ENCODE measurements at places on chromosomes 6 and 20.

GRCh38 chr6:156776470-156776839 lies 723 bp upstream of the ARID1B start:
- no peak for DNase-seq

DNA sequence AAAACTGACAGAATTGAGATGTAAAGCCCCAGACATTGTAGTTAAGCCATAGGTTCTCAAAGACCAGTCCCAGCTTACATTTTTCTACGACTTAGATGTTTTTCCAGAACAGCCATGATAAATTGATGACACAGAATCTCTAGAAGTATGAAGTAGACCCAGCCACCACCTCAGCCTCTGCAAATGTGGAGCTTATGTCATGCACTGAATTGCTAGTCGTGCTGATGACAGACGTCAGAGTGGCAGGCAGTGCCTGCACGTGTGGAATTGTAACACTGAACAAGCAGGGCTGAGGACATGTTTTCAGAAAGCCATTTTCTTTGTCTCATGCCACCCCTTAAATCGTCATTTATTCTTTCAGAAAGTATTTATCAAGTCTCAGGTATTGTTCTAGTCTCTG lies 72.4 kb upstream of the TMEM181 start:
- DNase-seq, result no peak

- no peak for DNase-seq
Measured at GRCh38 chr6:144007478-144008119, 460 bp downstream of the PLAGL1 start.

DNA sequence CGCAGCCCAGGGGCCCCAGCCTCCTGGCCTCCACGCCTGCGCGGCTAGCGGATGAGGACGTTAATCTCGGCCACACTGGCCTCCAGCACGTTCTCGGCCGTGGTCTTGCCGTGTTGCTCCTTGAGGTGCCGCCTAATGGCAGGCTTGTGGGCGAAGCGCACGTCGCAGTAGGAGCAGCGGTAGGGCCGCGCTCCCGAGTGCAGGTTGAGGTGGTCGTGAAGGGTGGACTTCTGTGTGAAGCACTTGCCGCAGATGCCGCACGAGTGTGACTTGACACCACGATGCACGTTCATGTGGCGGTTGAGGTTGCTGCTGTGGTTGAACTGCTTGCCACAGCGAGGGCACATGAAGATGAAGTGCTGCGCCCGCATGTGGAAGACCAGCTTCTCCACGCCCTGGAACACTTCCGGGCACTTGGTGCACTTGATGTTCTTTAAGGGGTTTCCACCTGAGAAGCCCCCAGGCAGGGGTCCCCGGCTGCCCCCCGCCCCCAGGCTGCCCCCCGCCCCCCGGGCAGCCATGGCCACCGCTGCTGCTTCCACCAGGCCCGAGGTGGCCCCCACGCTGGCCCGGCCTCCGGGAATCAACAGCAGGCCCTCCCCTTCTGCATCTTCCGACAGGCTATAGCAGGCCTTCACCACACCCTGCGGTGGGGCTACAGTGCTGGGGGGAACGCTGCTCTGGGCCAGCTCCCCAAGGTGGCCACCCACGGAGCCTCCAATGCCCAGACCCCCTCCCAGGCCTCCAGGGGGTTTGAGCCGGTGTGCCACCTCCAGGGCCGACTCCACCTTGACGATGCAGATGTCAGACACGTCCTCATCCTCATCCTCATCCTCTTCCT lies 1.8 kb downstream of the ZBTB12 start:
- no peak for DNase-seq

GRCh38 chr6:85482905-85483700 lies 33.2 kb downstream of the NT5E start:
- peak; percentile 6 for DNase-seq

DNA sequence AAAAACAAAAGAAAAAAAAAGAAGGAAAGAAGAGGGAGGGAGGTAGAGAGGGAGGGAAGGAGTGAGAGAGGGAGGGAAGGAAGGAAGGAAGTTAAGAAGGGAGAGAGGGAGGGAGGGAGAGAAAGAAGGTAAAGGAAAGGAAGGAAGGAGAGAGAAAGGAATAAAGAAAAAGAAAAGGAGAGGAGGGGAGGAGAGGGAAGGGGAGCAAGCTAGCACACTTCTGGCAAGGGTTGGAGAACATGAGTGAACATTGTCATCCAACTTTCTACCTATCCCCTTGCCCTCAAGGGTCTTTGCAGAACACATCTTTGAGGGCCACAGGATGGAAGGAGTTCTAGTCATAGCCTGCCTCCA lies 34.1 kb upstream of the IL17A start:
- no peak for DNase-seq

DNA sequence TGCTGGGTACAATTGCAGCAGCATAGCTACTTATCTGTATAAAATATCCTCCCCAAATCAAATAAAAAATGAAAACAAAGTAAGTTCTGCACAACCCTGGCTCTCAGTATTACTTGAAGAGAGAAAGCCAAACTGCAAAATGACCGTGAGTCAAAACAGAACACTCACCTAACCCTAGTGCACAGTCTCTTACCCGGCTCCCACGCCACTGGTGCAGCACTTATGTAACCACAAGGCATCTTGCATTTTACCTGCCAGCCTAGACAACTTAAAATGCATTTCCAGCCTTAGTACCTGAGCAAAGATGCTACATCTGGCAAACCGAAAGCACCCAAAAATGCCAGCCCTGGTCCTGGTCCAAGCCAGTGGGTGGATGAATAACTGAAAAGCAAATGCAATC lies 12.4 kb upstream of the SIRPB1 start:
- no peak for DNase-seq

DNA sequence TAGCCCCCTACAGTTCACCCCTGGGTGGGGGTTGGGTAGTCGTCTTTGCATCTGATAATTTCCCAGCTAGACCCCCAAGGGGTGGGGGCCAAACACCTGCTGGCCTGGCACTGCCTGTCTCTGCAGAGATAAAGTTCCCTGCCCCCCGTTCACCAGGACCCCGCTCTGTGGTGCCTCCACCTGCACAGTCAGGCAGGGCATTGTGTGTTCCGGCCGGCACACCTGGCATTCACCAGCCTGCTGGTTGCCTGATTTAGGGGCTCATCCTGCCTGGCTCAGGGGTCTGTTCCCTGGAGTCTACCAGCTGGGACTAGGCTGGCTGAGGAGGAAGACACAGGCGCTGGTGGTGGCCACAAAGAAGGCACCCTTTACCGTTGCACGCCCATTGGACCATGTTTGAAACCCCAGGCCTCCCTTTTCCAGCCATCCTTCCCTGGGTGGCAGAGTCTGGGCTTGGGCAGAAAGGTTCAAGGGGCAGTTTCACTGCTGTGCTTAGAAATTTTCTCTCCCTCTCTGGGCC lies 30.8 kb upstream of the SCRT2 start:
- DNase-seq, result no peak

GRCh38 chr6:159759645-159760044 lies 2.2 kb upstream of the ACAT2 start:
- DNase-seq, result no peak

GRCh38 chr6:48735846-48736245 lies 624.8 kb upstream of the PTCHD4 start:
- no peak for DNase-seq

DNA sequence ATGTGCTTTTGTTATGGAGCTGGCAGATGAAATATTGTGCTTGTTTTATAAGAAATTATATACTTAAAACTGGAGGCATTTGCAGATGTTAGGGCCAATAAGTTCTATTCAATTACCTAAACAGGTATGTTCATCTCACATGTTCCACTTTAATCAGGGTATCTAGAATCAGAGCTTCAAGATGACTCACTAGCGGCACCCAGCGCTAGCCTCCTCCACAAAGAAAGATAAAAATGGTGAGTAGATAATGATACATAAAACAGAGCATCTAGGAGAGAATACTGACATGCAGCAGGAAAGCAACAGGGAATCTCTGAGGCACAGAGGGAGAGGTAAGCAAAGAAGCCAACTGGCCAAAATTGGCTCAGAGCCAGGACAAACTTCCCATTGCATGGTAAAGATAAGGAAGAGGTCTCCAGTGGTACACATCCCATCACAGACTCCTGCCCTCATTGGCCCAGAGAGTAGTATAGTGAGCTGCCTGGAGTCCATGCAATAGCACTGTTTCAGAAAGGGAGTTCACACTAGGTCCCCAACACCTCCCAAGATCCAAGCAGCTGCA lies 200.7 kb upstream of the SPTLC3 start:
- DNase-seq, result no peak

GRCh38 chr20:1539816-1540419 lies 17.6 kb downstream of the SIRPD start:
- DNase-seq, result no peak

GRCh38 chr6:158751224-158751623 lies 67.9 kb downstream of the EZR start:
- no peak for DNase-seq

DNA sequence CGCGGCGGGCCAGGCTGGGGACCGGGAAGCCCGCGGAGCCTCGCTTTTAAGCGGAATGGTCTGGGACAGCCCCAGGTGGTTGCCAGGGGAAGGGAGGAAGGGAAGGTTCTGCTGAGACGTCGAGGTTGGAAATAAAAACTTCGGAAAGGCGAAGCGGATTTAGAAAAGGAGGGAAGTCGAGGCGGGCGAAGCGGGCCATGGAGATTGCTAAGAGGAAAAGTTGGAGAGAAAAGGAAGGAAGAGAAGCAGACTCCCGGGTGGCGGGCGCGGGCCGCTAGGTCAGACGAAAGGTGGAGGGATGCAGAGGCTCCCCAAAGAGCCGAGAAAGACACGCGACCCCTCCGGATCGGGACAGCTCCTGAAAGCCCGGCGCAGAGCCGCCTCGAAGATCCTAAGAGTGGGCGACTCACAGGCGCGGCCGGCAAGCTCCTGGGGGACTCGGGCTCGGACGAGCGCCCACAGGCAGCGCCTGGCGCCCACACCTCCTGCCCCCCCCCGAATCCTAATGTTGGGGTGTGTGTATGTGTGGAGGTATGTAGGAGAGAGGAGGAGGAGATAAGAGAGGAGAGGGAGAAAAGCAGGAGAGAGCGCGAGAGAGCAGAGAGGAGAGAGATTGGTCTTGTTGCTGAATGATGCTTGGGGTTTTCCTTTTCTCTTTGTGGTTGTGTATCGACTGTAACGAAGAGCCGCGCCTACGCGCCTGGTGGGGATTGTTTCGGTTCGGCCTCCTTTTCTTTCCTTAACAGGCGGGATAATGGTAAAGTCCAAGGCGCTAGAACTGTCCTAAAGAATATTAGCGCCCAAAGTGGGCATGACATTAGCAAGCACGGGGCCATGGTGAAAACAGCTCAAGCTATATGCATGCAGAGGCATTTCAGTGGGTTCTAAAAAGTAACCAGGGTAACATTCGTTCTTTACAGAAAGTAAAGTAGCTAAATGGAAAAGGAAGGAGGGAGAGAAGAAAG lies 1.5 kb downstream of the TFAP2B start:
- DNase-seq, result no peak

DNA sequence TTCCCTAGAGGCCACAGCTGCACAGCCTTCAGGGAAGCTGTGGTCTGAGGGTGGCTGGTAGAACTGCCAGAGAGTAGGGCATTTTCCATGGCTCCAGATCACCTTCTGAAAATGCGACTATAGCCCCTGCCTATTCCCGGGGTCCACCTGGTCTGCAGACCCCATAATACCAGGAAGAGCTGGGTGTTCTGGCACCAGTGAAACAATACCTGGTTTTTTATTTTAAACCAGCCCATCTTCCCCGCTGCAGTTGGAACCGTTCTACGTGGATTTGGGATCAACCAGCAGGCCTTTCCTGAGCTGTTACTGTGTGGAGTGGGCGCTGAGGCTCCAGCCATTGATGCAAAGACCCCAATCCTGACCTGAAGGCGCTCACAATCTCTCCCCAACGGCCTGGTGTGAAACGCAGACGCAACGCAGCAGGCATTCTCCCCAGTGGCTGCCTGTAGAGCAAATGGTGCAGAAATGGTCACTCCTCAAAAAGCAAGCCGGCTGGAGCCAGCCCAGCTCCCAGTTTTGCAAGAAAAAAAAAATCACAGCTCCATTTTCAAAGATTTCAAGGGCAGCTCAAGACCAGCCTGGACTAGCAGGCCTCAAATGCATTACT lies 11.3 kb downstream of the NPEPL1 start:
- no peak for DNase-seq

GRCh38 chr6:138659998-138660397 lies 113.6 kb upstream of the CCDC28A start:
- no peak for DNase-seq

- DNase-seq, result no peak
Measured at GRCh38 chr20:14477125-14477524, 139.7 kb upstream of the FLRT3 start.

DNA sequence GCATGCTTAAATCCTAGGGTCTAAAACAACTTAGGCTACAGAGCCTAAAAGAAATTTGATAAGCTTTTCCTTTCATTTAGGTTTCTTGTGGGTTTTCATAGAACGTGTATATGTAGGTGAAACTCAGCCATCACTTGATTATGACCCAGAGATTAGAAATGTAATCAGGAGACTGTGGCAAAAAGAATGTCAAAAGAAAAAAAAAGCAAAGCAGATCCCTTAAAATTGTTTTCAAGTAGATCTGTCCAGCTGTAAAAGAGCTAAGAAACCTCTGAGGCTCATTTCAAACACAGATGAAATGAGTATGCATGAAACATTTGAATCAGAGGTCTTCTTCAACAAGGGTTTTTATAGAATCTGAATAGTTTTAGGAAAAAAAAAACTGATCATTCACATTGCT lies 341.3 kb upstream of the PRDM1 start:
- no peak for DNase-seq

- DNase-seq, result no peak
Measured at GRCh38 chr20:36175016-36175415, 20.5 kb downstream of the EPB41L1 start.

GRCh38 chr6:17884498-17885478 lies 102.6 kb downstream of the KIF13A start:
- DNase-seq, result no peak

DNA sequence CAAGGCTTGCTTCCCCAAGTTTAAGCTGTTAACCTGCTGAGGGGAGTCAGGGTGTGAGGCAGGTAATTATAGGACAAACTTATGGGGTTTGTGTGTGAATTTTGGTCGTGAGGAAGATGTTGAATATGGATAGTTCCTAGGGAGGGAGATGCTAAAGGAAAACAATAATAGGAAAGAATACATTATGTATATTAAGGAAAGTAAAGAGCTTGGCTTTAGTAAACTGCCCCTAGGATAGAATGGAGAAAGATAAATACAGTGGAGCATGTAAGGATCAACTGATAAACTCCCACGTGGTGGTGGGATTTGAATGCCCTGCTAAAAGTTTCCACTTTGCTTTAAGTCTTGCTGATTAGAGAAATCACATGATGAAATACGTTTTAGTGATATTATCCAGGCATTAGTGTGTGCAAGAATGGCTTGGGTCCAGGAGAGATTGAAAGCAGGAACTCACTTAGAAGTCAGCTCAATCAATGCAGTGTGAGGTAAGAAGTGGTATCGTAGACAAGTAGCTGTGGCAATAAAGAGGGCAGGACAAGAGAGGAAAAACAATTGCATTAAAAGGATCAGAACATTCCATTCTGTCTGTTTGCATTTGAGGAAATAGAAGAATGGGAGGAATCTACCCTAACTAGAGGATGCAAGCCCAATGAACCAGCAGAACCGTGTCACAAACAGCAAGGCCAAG lies 52.5 kb downstream of the RPS12 start:
- DNase-seq, result no peak

DNA sequence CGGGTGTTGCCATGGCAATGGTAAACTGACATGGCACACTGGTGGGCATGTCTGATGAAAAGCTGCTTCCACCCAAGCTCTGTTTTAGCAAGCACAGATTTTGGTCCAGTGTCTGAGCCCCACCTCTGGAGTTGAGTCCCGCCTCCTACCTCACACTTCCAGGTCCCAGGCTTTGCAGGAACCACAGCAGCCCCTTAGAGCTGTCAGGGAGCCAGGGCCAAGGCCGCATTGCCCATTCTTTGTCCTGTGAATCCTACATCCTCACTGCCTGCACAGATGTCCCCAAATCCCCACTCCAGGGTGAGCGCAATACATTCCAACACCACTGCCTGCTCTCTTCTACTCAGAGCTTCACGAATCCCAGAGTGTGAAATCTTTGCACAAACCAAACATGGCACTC lies 292.2 kb downstream of the PREX1 start:
- DNase-seq, result no peak

Data from NCI-H1092 (cell line).